ENCODE measurements at places on chromosomes 4 and X. TPM values are rescaled to one million over a fixed set of nuclear protein-coding genes. Genes with fewer than 3 reads are reported as not detected.

- no peak for DNase-seq
Observed at GRCh38 chr4:99540277-99540939, 23.4 kb downstream of the TRMT10A start.

DNA sequence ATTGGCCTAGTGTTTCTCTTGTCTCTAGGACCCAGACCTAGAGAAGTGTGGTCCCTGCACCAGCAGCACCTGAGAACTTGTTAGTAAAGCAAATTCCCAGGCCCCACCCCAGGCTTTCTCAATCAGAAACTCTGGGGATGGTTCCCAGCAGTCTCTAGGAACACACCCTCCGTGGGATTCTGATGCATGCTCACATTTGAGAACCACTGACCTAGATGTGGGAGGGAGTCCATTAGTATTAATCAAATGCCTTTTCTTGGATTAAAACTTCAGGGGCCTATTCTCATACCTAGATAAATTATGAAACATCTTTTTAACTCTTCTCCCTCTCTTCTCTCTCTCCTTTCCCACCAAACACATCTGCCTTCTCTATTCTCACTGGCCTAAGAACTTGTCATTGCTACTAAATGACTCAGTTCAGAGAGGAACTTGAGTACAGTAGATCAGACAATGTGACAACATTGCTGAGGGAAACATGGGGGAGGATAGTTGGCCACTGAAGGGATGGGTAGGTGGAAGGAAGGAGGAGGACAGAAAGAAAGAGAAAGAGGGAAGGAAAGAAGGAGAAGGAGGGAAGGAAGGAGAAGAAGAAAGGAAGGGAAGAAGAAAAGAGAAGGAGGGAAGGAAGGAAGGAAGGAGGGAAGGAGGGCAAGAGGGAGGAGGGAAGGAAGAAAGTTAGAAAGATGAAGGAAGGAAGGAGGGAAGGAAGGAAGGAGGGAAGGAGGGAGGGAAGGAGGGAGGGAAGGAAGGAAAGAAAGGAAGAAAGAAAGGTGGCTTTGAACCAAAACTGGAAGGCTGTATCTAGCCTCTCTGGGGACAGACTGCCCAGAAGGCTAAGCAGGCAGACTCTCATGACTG is 132.7 kb upstream of the MAP3K15 start:
- no peak for DNase-seq

- DNase-seq: no peak
Observed at GRCh38 chr4:89369581-89369980, 62.0 kb upstream of the GPRIN3 start.

THAP9 gene
- 5.0 TPM for total RNA-seq

Measured in lower lobe of right lung (tissue), 2 donors.